H4 (cell line): ENCODE measurements at places on chromosomes 4 and X. TPM values are rescaled to one million over a fixed set of nuclear protein-coding genes. Genes with fewer than 3 reads are reported as not detected.
A peak's percentile ranks its signal among the peaks of the same experiment; 100 is the strongest.

DNA sequence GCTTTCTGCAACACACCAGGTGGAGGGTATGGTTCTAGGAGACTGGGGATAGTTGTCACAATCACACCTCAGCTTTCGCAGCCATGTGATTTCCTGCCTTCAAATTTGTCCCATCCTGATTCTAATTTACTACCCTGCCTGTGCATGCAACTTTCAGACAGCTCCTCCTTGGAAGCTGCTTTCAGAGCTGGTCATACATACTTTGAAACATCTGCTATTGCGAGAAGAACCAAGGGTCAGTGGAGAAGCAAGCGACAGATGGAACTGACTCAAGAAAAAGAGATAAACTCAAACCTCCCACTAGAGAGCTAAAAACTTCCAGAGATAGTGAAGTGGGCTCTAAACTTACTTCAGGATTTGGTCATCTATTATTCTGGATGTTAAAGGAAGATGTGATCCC is 381.7 kb upstream of the FGF13 start:
- DNase-seq: no peak

The XPNPEP2 gene
- 0.12 TPM in 1 of 2 replicates, not detected in the other for total RNA-seq

DNA sequence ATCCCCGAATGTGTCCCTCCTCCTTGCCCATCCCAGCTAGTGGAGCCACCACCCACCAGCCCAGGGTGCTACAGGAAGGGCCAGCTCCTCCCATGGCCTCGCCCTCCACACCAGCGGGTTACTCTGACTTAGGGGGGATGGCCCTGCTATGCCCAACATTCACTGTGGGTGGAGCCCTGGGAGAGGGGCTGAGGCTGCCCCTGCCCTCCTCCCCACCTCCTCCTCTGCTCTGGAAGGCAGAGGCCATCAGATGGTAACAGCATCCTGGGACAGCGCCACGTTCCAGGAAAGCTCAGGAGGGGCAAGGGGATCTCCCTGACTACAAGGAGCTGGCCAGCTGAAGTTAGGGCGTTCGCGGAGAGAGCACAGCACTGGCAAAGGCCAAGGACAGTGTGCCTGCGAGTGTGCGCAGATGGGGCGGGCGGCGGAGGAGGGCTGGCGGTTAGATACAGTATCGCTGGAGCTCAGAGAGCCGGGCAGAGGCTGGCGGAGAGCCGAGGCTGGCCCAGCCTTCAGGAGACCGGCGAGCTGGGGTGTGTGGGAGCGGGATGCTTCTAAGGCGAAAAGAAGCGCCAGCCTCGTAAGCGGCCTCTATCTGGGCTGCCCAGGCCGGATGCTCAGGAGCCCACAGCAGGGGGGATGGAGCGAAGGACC is 1.5 kb downstream of the JAKMIP1 start:
- DNase-seq: no peak

- peak; percentile 5 for DNase-seq
Observed at GRCh38 chrX:11386001-11386523, 92.8 kb downstream of the AMELX start.

The YY2 gene
- 2.1 and 2.4 TPM in 2 replicates for total RNA-seq

- no peak for DNase-seq
Observed at GRCh38 chr4:76562836-76563453, 127.9 kb downstream of the SHROOM3 start.

DNA sequence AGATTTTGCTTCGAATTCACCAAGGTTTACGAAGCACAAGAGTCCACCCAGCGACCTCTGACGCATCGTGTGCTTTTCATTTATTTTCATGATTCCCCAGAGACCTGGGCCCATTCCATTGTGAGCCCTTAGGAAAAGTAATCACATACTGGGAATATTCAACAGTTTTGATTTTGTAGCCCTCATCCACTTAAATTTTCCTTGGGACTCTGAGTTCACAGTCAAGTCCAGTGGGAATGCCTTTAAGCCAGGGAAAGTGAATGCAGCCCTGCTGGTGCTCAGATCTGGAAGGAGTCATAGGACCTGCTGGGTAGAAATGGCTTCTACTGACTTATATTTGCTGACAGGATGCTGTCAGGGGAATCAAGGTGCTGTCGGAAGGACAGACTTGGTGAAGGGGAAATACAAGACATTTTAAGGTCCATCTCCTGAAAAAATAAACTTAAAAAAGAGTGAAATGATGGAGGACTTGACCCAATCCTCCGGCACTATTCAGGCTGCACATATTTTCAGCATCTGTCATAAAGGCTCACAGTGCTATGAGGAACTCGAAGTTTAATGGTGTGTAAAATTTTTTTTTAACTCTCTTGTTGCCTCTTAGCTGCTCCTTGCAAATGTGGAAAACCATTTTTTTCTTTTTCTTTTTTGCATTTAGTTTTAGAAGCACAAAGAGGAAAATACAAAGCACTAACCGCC is 204.9 kb downstream of the MID1 start:
- DNase-seq: no peak

The DCX gene
- total RNA-seq: 0.06 TPM in 1 of 2 replicates, not detected in the other
